ENCODE measurements at places on chromosomes 2 and 18.

DNA sequence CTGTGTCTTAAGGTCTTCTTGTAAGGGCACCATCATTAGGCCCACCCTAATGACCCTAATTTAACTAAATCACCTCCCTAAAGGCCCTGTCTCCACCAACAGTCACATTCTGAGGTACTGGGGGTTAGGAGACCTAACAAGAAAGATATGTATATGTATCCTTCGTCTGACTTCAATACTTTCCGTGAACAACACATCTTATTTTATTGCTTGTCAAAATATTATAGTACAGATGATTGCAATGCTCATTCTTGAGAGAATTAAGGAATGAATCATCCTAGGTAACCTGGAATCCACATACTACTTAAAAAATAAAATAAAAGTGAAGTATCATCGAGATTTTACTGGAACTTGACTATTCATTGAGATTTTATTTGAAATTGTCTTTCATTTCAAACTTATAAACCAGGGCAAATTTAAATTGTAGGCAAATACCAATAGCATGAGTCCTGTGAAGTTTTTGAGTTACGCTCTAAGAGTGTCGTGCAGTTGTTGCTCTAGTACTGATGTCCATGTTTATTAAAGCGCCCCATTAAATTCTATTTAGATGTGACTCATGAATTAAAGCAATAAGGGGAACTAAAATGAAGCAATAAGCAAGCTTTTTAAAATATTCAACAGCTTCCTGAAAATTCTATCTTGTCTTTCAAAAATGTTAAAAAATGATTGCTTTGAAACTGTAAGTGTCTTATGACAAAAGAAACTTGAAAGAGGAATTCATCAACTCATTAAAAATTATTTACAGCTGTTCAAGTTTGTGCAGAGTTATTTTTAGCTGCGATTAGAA lies 40.0 kb downstream of the CCDC102B start:
- DNase-seq: no peak

GRCh38 chr18:668260-668659 lies 10.8 kb downstream of the TYMS start:
- no peak for DNase-seq

GRCh38 chr2:97676620-97677019 lies 7.1 kb downstream of the C2orf92 start:
- no peak for DNase-seq

DNA sequence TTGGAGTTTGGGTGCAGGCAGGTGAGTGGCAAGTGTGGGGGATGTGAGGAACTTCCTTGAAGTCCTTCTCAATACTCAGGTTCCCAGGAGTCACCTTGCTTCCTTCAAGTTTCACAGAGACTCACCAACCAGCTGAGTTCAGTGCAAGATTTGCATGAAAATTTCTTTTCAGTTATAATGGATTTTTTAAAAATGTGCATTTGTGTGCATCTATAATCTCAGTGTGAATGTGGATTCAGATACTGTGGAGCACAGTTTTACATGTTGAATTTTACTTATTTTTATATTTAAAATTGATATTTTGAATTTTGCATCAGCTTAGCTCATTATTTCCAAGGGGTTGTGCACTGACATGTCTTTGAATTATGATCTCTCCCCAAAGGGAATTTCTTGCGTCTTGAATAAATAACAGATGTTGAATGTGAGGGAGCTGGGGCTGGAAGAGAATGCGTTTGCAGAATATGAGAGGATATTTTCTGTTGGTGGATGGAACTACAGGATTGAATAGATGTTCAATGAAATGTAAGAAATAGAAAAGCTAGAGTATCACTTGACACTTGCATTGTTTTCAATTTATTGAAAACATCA lies 184.3 kb downstream of the RPRM start:
- DNase-seq: no peak

GRCh38 chr2:176464886-176465564 lies 195.8 kb downstream of the MTX2 start:
- DNase-seq: no peak
